Type B pancreatic cell (in vitro differentiated cells): ENCODE measurements at places on chromosomes 2 and 18.

DNA sequence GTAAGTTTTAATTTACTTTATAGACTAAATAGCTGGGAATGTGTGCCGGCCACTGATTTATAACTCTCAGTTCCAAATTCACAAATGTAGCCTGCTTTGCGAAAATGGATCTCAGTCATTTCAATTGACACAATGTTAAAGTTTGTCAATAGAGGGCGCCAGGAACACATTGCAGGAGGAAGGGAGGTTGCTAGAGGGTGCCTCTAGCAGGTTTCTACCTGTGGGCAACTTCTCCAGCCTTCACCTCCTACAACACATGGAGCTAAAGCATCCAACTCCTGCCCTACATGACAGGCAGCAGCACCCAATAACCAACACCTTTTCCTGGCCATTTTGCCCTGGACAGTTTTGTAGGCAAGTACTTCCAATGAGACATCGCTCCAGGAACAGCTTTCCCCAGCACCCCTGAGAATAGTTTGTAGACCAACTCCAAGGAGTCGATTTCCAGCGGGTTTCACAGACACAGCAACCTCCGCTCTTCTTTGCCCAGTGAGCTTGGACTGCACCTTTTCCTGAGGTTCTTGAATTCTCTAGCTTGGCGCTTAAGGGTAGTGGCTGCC lies 784.8 kb upstream of the CDH2 start:
- no peak for DNase-seq

- DNase-seq, result no peak
Measured at GRCh38 chr2:27379836-27380625, 503 bp downstream of the ZNF513 start.

- DNase-seq, result no peak
Measured at GRCh38 chr2:137231628-137232027, 466.3 kb downstream of the THSD7B start.

DNA sequence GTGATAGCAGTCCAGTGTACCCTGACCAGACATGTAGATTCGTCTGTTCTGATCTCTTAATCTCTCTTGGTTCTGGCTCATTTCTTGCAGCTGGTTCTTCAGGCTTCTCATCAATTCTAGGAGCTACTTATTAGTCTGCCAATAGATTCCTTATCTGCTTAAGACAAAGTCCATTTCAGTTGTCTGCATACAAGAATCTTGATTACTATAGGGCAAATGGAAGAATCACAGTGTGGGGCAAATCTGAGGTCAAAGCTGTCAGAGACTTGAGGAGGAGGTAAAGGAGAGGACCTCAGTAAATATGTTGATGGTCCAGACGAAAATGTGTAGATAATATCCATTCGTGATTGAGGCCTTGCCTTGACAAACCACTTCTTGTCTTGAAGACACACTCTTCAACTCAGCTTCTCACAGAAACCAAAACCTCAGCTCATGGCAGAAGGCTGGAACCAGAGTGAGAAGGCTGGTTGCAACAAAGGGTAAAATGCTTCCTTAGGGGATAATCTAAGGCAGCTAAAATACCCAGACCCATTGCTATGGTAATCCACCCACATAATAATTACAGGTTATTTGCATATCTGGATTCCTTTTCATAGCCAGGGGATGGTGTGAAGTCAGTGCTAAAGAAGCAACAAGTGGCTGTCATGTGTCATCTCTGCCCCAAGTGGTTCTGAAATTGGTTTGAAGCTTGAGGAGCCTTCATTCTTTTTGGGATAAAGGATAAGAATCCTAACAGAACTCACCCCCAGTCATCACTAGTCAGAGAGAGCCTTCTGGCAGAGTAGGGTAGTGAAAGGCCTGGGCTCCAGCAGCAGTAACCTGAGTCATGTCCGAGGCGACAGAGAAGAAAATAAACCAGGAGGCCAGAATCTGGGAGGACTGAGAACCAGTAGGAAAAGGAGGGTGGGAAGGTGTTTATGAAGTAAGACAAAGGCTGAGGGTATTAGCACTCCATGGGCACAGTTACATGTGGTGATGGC lies 29.2 kb upstream of the PELI1 start:
- DNase-seq, result no peak

DNA sequence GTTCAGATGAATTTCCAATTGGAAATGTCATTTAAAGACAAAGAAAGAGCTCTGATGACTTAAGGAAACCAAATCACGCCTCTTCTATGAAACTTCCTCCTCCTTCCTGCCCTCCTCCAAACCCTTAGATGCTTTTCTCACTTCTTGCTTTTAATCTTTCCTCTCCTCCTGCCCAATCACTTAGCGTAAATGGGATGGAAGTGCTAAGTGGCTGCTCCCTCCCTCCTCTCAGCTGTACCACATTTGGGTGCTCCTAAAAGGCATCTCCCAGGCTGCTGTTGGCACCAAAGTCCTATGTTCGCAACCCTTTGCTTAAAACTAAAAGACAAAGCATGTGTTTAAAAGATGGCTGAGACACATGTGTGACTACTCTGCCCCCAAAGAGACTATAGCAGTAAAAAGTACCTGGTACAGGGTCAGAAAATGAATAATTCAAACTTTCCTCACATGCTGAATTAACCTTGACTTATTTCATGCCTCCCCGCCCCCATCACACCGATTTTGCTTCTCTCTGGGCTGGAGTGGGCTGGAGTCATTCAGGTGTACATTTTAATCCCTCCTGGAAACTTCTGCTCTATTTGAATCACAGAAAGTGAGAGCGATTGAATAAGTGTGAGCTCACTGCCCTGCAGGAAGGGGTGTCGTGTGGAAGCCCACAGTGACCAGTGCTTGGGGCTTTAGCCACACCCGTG lies 59.2 kb upstream of the KLF7 start:
- no peak for DNase-seq
